ENCODE measurements at places on chromosomes 16 and 17.

- no peak for DNase-seq
Observed at GRCh38 chr17:7579834-7580603, 581 bp downstream of the CD68 start.

DNA sequence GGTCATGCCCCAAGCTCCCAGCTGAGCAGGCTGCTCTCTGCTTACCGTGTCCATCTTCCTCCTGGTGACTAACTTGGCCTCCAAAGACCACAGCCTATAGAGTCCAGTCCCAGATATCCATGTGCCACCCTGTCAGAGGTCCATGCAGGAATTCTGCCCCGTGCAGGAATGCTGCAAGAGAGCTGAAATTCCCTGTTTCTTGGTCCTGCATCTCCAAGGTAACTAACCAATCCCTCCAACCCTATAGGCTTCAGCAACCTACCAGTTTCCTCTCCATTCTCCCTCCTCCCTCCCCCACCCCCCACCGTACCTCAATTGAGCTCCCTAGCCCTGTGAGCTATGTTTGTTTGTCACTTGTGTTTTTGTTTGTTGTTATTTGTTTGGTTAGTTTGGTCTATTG is 9.6 kb upstream of the MKS1 start:
- DNase-seq = no peak

GRCh38 chr16:80711406-80711805 is 93.0 kb downstream of the CDYL2 start:
- no peak for DNase-seq

DNA sequence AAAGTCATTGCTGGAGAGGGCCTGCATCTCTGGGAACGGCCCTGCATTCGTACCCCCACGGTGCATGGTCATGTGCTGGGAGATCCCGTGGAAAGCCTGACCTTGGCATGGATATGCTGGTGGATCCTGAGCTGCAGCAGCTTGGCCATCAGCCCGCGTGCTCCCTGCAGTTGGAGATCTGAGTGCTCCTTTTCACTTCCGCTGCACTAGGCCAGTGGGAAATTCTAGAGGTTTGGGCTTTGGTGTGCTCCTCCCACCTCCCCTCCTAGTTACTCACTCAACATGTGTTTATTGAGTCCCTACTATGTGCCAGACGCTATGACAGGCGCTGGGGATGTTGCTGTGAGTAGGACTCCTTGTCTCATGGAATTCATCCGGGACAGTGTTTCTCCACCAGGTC is 91.1 kb downstream of the RGS9 start:
- DNase-seq = no peak

GRCh38 chr16:84610376-84610775 is 7.5 kb downstream of the COTL1 start:
- DNase-seq = no peak

DNA sequence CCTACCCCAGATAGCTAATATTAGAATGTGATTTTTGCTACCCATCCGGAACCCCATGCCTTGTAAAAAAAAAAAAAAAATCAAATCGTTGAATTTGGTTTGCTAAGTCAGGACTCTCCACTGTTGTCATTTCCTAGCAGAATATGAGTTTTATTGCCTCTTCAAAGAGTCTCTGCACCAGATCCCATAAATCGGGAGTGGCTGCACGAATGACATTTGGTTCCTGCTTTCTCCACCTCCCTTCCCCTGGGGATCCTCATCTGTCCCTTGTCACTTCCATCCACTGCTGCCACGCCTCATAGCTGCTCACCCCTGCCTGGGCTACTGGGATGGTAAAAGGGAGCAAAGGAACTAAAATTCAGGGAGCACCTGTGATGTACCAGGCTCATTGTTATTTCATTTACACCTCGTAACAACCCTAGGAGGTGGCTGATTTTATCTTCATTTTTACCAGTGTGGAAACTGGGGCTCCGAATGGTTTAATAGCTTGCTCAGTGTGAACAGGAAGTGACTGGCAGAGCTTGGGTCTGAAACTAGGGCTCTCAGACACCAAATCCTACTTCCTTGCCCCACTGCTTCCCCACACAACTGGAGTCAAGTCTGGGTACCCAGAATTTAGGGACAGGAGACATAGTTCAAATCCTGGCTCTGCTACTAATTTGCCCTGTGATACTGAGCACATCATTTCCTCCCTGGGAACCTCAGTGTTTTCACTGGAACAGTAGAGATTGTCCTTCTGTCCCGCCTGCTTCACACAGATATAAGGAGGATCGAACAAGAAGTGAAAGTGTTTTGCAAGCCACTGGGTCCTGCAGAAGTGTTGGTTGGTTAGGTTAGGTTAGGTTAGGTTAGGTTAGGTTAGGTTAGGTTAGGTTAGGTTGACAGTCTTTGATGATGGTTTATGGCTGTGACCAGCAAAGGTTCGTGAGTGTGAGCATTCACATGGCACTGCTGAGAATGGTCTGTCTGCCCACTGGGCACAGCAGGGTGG is 585 bp upstream of the KRT36 start:
- DNase-seq = no peak

GRCh38 chr17:46009681-46010596 is 10.9 kb downstream of the STH start:
- DNase-seq = no peak

- DNase-seq = no peak
Observed at GRCh38 chr17:50188921-50189549, 12.4 kb downstream of the COL1A1 start.

DNA sequence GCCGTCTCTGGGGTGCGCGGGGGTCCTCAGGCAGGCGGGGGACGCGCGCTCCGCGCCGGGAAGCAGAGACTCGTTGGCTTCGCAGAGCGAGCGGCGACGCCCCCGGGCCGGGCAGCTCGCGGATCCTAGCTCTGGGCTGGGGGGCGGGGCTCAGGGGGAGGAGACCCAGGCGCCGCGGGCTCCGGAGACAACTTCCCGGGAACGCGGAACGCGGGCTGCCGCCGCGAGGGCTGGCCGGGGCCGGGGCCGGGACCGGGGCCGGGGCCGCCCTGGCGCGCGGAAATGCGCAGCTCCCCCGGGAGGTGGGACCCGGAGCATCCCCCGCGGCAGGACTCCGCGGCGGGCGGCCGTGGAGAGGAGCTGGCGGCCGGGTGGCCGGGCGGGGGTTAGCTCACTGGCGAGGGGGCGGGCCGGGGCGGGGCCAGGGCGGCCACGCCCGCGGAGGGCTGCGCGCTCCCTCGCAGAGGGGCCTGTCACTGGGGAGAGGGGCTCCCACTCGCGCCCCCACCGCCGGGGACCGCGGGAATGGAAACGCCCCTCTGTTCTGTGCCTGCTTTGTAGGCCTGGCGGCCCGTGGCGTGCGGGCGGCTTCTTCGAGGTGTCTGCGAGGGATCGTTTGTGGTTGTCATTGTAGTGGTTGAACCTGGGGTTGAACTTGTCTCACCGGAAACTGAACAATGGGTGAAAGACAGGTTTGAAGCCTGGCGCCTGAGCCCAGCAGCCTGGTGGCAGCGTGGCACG is at the start of gene GAS7:
Gene GAS7, minus strand, starts transcription at position 98 of the 741 bp plus-strand sequence.
- DNase-seq = no peak

GRCh38 chr17:41446806-41447205 is 6.0 kb upstream of the KRT38 start:
- no peak for DNase-seq

- no peak for DNase-seq
Observed at GRCh38 chr17:2138318-2138717, 83.4 kb downstream of the HIC1 start.

DNA sequence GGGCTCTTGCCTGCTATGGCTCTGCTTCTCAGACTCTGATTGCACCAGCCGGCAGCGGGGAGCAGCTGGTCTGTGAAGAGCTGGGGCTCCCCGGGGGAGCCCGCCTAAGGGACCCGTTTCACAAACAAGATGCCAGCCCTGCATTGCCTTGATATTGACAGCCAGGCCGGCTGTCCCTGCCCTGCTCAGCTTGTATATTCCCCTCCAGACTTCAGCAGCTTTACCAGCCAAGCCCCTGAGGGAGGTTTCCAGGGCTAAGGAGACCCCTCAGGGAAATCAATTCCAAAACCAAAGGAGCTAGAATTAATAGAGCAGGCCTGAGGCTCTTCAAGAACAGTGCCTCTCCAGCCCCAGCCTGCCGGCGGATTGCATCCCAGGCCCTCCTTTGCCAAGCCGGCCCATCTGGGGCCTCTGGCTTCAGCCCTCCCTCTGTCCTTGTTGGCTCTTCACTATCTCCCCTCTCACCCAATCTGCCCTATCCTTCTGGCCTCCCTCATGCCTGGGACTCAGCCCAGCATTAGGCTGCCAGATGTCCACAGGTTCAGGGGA is 5.7 kb downstream of the CALB2 start:
- peak; percentile 31 for DNase-seq

DNA sequence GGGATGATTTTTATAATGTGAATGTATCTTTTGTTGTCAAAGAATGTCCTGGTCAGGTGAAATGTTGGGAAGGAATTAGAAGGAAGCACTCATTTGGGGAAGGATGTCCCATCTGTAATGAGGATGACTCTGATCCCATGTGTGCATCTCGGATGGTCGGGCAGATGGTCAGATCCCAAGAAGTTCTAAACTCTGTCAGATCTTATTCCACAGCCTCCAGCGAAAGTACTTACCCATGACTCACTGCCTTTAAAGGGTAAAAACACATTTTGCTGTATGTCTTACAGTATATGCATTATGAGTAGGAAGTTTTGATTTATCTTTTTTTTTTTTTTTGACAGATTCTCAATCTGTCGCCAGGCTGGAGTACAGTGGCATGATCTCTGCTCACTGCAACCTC is 548 bp upstream of the KRTAP4-11 start:
- DNase-seq = no peak

- no peak for DNase-seq
Observed at GRCh38 chr17:82645516-82645915, 2.7 kb downstream of the WDR45B start.

DNA sequence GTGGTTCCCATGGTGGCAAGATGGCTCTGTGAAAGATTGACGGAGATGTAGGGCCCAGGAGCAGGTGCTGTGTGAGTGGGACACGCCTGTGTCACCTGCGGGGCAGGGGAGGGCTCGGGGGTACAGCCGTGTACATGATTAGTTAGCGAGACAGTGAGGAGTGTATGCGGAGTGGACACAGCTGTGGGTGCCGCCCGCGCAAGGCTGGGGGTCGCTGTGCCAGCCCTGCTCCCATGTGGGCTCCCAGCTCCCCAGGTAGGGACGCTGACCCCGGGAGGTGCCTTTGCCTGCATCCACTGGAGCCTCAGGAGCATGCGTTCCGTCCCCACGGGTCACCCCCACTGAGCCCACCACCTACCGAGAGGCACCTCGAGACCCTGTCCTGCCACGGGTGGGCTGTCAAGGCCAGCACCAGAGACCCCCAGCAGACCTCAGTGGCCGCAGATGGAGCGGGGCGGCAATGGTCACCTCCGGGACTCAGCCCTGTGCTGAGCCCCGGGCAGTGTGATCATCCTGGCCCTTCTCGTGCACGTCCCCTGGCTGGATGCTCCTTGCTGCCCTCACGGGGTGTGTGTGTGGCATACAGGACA is 7.4 kb downstream of the CAPN15 start:
- no peak for DNase-seq

GRCh38 chr17:8870406-8871040 is 3.0 kb upstream of the PIK3R6 start:
- DNase-seq = no peak

- DNase-seq = no peak
Observed at GRCh38 chr16:88448461-88449266, 4.4 kb upstream of the ZFPM1 start.

DNA sequence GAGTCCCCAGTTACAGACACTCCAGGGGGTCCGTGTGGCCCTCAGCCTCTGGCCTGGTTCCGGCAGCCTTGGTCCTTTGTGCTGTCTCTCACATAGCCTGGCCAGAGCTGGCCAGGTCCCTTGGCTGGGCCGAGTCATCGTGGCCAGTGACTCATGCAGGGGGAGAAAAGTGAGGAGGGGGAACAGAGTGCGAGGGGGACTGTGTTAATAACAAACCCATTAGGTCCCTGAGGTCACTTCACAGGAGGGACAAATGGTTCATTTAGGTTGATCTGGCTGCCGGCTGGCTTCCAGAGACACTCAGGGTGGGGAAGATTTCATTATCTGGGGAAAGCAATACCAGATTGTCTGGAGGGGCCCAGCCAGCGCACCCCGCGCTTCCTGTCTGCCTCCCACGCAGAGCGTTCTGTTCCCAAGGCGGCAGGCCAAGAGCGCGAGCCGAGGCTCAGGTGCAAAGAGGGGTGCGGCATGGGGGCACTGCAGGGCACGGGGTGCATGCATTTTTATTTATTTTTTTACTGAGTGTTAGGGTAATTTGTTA is 223.1 kb downstream of the SEC14L1 start:
- no peak for DNase-seq

- DNase-seq = no peak
Observed at GRCh38 chr17:13420418-13420826, 181.3 kb downstream of the HS3ST3A1 start.

- no peak for DNase-seq
Observed at GRCh38 chr16:85393674-85394451, 219.3 kb upstream of the GSE1 start.

- no peak for DNase-seq
Observed at GRCh38 chr17:65131946-65132345, 5.2 kb upstream of the RGS9 start.

DNA sequence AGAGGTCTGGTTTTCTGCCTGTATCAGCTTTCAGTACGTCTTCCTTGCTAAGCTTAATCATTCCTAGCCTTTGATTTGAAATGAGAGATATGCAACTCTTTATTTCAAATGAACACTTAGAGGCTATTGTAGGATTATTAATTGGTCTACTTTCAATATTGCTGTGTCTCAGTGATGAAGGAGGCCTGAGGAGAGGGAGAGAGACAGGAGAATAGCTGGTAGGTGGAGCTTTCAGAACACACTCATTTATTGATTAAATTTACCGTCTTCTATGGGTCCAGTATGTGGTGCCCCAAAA is 187.0 kb downstream of the BCAS3 start:
- no peak for DNase-seq

DNA sequence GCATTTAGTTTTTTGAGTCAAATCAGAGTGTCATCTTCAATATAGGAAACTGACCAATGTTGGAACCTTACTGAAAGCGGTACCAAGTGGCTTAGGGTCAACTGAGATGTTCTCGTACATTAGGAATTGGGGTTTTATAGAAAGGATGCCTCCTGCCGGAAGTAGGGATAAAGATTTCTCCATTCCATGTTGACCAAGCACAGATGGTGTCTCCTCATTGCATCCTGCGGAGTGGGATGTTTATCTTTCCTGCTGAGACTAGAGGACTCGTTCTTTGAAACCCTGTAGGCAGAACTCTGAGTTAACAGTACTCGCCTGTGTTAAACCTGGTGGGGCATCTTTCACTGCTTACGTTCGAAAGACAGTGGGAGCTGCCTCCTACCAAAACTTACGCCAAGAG is 1.4 kb downstream of the SHISA6 start:
- no peak for DNase-seq
